ENCODE measurements at places on chromosomes 16 and 17. TPM values are rescaled to one million over a fixed set of nuclear protein-coding genes. Genes with fewer than 3 reads are reported as not detected.

- H3K27ac ChIP-seq, result peak overlapping the region; percentile 91
- peaks cover 38% of the 10 kb centered on the region for H3K36me3 ChIP-seq
- H3K4me1 ChIP-seq, result peaks cover 28% of the 10 kb centered on the region
- H3K27me3 ChIP-seq, result no peaks in the 10 kb centered on the region
- peak overlapping the region; percentile 99 for H3K4me3 ChIP-seq
- DNase-seq, result no peak
Observed at GRCh38 chr16:27400751-27401620, 988 bp upstream of the IL21R start.

- no peak overlapping the region for H3K4me3 ChIP-seq
Observed at GRCh38 chr17:65446043-65446442, 115.4 kb downstream of the AXIN2 start.

GRCh38 chr16:67415872-67416793 is at the start of gene ZDHHC1:
Gene ZDHHC1, minus strand, starts transcription at chr16:67416477. Its CDS starts 8,702 bp downstream, at chr16:67407775.
- H3K27me3 ChIP-seq, result peaks cover 26% of the 10 kb centered on the region
- H3K36me3 ChIP-seq, result no peaks in the 10 kb centered on the region
- DNase-seq, result peak; percentile 57
- no peak within 1 kb of the TSS for H3K27ac ChIP-seq

The CCL16 gene
- not detected for total RNA-seq

The PPP1R27 gene
- total RNA-seq, result not detected

The CD300C gene
- not detected for total RNA-seq

All from activated CD8-positive, alpha-beta T cell treated with anti-CD3 and anti-CD28 coated beads for 36 hours (primary cell).